M059J (cell line): ENCODE measurements at places on chromosomes 4 and X. TPM values are rescaled to one million over a fixed set of nuclear protein-coding genes. Genes with fewer than 3 reads are reported as not detected.

- DNase-seq: peak; percentile 68
Observed at GRCh38 chr4:186627226-186627865, 72.0 kb upstream of the MTNR1A start.

Gene PAGE5
- total RNA-seq: 0.49 TPM in 1 of 2 replicates, not detected in the other

DNA sequence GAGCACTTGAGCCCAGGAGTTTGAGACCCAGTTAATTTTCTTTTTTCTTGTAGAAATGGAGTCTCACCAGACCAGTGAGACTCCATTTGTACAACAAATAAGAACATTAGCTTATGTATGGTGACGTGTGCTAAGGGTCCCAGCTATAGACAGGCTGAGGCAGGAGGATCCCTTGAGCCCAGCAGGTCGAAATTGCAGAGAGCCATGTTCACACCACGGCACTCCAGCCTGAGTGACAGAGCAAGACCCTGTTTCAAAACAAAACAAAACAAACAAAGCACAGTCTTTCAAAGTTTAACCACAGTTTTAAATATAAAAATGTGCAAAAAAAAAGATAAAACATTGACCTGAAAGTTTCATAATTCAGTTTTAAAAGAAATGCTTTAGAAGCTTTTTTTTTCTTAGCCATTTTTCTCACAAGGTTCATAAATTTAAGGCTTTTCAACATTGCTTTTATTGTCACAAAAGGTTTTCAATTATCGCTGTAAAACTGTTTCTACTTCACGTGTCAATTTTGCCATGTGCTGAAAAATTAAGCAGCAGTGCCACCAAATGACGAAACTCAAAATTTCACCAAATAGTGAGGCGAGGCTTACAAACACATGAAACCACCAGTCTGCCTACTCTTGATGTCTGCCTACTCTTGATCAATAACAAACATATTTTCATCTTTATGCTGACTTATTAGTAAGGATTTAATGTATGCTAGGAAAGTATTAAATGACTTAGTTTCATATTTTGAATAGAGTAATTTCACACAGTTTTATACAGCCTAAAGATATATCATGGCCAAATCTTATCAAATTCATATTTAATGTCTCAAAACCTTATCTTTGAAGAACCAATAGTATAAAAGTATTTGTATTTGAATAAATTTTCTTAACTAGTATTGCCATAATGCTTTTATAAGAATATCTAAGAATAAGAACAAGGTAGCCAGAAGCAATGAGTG, 126.3 kb downstream of the NEK1 start:
- peak; percentile 45 for DNase-seq

DNA sequence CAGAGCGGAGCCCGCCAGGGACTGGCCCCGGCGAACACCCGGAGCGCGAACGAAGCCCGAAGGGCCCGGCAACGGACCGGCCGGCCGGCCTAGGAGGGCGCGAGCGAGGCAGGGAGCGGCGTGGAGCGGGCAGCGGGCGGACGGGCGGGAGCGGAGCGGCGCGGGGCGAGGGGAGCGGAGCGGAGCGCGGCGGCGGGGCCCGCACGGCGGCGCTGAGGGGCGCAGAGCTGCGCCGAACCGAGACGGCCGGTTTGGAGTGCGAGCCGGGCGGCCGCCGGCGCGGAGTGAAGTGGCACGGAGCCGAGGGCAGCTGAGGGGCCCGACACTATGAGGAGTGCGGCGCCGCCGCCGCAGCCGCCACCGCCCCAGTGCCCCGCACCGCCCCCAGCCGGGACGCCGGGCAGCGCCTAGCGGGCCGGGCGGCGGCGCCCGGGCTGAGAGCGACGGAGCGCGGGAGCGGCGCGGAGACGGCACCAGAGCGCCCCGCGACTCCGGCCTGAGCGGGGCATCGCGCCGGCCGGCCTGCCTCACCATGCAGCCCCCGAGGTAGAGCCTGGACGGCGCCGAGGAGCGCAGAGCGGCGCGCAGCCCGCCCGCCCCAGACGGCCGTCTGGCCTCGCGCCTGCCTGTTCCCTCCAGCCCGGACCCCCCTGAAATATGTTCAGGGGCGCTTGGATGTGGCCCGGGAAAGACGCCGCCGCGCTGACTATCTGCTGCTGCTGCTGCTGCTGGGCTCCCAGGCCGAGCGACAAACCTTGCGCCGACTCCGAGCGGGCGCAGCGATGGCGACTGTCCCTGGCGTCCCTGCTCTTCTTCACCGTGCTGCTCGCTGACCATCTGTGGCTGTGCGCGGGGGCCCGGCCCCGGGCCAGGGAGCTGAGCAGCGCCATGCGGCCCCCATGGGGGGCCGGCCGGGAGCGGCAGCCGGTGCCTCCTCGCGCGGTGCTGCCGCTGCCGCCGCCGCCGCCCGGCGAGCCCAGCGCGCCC, 793 bp downstream of the NALF2 start:
- no peak for DNase-seq

GRCh38 chr4:74190919-74191397, 33.0 kb downstream of the MTHFD2L start:
- DNase-seq: no peak

DNA sequence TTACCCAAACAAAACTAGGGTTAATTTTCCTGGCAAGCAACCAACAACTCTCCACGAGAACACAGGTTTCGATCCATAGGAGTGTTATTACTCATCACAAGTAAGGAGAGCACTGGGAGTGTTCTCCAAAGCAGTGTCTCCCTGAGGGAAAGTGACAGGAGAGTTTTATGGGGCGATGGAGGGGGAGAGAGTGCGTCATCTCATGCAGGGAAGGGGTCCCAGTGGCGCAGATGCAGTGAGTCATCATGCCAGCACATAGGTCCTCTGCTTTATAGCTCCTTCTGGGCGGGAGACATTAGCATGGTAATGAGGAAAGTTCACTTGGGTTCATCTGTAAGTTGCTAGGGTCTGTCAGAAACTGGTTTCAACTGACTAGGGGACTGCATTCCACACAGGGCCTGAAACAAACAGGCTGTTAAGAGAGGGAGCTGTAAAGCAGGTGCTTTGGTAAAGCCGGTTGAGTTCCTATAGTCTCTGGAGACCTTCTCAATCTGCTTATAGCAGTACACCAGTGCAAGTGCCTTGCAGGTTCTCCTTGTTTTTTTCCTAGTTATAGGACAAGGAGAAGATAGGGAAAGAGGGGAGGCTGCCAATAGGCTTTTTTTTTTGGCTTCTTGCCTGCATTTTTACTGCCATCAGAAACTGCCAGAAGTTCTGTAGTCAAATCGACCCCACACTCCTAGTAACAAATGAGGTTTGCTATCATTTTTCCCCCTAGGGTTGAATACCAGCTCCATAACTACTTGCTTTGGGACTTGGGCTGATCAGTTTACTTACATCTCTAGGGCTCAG, 12.8 kb upstream of the BOD1L1 start:
- peak; percentile 95 for DNase-seq

Gene FAM184B
- total RNA-seq: 0.02 TPM in 1 of 2 replicates, not detected in the other

DNA sequence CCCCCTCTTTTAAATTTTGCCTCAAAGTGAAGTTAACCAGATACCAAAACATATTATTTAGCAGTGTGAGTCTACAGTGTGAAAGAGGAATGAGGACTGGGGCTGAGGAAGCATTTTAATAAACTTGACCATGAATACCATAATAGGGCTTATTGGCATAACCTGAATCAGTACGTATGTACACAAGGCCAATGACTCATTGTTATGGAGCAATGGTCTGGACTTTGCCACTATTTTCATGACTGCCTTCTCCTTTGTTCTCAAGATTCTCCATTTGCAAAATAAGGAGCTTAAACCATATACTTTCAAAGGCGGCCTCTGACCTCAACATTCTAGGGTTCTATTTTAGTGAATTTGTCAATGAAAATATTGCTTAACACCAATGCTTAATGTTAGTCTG, 102.8 kb upstream of the OR13H1 start:
- DNase-seq: peak; percentile 3

- DNase-seq: peak; percentile 58
Observed at GRCh38 chrX:47235691-47236103, 2.9 kb downstream of the USP11 start.

GRCh38 chr4:147863808-147864472, 132.1 kb downstream of the ARHGAP10 start:
- DNase-seq: no peak

DNA sequence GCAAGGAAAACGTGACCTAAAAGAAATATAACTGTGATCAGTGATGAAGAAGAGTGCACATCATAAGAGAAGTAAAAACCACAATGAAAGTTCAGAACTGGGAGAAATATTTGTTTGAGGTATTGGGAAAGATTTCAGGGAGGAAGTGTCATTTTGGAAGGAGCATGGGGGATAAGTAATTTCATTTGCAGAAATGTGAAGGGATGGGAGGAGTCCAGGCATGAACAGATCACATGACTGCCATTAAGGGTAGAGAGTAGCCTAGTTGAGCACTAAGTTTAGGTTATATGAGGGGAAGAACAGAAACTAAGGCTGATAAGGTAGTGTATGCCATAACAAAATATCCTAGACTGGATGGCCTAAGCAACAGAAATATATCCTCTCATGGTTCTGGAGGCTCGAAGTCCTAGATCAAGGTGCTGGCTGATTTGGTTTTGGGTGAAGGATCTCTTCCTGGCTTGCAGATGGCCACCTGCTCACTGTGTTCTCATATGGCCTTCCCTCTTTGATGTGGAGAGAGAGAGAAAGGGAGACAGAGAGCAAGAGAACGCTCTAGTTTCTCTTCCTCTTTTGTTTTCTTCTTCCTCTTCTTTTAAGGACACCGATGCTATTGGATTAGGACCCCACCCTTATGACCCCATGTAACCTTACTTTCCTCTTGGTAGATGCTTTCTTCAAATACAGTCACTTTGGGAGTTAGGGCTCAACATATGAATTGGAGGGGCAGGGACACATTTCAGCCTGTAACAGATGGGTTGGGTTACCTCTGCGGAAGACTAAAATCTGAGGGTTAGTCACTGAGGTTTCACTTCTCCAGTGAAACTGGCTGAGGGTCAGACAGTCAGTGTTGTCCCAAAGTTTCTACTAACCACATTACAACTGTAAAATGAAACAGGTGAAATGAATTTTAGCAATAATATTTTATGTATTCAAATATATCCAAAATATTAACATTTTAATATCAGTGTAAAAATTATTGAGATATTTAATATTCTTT, 77.9 kb downstream of the EGF start:
- no peak for DNase-seq

GRCh38 chrX:30948051-30948450, 59.0 kb upstream of the TAB3 start:
- no peak for DNase-seq

DNA sequence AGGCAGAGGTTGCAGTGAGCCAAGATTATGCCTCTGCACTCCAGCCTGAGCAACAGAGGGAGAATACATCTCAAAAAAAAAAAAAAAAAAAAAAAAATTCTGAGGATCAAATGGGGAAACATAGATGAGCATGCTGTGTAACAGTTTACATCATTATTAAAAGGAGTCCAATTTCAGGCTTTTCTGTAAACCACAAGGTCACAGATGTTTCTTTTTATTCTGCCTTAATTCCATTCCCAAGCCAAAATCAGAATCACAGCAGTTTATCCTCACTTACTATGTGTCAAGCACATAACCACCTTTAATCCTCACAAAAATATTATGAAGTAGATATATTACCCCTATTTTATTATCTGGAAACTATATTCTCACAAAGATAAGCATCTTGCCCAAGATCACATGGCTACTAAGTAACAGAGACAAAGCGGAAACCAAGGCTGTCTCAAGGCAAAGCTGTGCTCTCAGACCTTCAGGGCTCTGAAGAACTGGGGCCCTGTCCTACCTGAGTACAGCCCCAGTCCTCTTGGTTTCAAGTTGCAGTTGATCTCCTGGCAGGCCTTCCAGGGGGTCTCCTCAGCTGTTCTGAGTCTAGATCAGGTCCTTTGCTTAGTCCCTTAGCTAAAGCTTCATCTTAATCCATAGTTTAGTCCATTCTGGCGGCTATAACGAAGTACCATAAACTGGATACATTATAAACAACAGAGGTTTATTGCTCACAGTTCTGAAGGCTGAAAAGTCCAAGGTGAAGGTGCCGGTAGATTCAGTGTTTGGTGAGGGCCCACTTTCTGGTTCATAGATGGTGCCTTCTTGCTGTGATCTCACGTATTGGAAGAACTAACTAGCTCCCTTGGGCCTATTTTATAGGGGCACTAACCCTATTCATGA, 141.3 kb downstream of the PALLD start:
- peak; percentile 65 for DNase-seq

DNA sequence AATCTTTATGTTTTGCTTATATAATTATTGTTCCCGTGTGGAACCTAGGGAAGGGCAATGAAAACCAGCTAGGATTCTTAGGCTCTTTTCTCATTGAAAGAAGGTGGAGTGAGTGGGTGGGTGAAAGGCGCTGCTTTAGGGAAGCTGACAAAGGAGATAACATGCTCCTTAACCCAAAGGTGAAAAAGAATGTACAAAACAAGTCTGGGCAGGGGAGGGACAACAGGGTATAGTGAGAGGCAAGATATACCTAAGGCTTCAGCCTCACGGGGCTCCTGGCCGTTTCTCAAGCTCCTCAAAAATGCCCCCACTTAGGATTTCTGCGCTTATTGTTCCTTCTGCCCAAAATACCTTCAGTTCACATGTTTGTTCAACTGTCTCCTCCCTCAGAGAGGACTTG, 1.8 kb downstream of the SH2D1A start:
- DNase-seq: no peak

DNA sequence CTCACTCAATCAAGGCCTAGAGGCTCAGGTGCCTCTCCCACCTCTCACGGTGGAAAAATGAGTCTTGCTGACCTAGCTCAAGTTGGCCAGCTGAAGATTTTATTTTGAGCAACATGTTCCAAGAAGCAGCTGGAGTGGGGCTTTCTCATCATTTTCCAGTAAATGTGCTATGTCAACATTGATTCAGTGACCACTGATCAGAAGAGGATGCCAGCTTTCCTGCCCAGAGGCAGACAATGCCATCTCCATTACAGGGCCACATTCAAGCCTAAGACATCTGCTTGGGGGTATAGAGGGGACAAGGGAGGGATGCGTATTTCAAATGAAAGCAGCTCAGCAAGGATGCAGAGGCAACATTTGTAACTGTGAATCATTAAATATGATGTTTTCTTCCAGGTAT, 3.0 kb downstream of the MEPE start:
- DNase-seq: no peak

Gene MEPE
- total RNA-seq: 0.07 TPM in 1 of 2 replicates, not detected in the other

GRCh38 chr4:92265021-92265420, 38.7 kb upstream of the GRID2 start:
- peak; percentile 0 for DNase-seq

Gene ARR3
- total RNA-seq: not detected in 2 replicates

- no peak for DNase-seq
Observed at GRCh38 chr4:52868133-52868532, 6.0 kb downstream of the RASL11B start.

- no peak for DNase-seq
Observed at GRCh38 chr4:3135155-3136011, 60.9 kb downstream of the HTT start.

Gene TBC1D9
- 9.0 and 15.3 TPM in 2 replicates for total RNA-seq

Gene PCSK1N
- 4.1 and 9.0 TPM in 2 replicates for total RNA-seq

Gene ZC4H2
- total RNA-seq: 9.1 and 10.0 TPM in 2 replicates

Gene CLCN4
- 1.7 and 3.0 TPM in 2 replicates for total RNA-seq
